ENCODE measurements at places on chromosomes 5 and 9.

DNA sequence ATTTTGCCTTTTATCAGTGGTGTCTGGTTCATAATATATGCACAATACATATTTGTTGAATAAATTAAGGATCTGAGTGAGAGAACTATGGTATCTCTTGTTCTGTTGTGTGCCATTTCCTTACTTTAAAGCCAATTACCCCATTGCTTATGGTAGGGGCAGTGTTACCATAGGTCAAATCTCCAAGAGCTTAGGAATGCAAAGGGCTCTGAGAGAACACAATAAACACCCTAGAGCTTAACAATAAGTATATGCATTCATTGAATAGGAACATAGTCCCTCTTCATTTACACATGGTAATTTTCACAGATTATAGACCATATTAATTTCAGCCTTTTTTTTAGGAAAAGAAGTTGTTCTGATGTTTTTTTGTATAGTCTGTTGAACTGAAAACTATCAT, 112.2 kb downstream of the MCTP1 start:
- no peak for DNase-seq

- no peak for DNase-seq
Observed at GRCh38 chr9:19493174-19493811, 84.5 kb downstream of the ACER2 start.

GRCh38 chr5:75322066-75322465, 15.0 kb upstream of the HMGCR start:
- DNase-seq, result no peak

DNA sequence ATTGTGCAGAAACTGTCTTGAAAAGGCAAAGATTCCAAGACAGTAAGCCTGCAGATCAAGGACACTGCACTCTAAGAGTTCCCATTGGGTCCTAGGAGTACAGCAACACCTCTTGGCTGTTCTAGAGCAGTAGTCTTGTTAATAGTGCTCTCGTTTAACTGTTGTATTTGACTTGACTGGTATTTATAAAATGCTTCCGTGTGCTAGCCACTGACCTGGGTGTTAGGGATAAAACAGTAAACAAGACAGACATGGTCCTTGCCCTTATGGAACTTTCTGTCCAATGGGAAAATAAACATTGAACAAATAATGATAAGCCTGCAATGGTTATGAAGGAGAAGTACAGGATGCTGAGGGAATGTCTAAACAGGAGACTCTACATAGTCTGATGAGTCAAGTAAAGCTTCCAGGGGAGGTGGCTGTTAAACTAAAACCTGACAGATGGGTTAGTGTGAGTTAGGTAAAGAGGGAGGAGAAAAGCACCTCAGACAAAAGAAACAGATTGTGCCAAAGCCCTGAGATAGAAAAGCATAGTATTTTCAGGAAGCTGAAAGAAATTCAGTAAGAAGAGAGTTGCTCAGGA, 33.3 kb downstream of the TDRD7 start:
- no peak for DNase-seq

DNA sequence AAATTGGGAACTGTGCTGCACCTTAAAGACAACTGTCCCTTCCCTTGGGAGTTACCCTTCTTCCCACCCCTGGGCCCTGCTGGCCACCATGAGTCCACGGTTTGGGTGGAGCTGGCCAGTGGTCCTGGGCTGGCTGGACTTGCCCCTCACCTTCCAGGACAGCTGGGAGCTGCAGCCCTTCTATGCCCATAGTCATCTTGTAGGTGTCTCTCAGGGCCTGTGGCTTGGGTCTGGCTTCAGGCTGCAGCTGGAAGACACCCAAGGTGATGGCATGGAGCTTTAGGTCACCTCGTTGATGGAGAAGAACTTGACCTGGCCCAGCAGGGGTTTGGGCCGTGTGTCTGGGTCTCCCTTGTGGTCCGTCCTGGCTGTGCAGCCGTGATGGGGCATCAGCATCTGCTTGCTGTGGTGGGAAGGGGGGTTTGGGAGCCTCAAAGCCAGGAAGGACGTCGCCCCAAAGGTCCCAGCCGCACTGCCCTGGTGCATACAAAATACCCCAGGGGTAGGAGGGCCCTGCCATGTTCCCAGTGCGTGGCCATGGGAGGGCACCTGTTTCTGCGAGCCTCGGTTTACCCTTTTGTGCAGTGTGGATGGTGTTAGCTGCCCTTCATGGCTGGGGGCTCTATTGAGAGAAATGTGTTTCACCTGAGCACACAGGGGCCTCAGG, 8.9 kb downstream of the WNK2 start:
- DNase-seq, result no peak
